GM20000 (cell line): ENCODE measurements at places on chromosomes 7 and 10.

DNA sequence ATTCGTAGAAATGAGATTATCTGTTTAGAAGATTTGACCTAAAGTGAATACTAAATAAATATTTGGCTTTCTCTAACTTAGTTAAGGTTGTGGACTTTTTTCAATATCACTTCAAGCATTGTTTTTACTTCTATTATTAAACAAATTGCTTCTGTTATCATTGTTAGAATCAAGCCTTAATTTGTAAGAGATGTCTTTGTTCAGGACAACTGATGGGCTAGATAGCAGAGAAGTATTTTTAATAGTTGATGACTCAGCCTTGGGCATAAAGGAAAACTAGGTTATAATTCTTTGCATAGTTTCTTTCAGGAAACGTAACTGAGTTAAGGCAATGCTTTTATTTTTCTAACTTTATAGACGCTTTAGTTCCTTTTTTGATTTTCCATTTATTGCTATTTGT is 128.8 kb upstream of the SMIM30 start:
- no peak for DNase-seq

DNA sequence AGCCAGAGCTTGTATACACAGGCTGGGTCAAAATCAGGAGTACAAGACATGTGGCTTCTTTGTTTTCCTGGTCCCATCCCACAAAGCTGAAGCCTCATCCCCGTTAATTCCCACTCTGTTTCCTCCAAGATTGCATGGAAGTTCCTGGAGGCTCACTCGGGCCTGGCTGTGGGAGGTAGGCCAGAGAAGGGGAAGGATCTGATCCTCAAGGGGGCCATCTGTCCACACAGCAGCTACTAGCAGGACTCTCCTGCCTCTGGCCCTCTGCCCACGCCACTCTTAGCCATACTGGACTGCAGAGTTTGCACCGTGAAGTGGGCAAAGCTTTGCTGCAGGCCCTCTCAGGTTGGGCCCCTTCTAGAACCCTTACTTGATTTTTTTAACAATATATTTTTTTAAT is 160.6 kb downstream of the FGFR2 start:
- no peak for DNase-seq

DNA sequence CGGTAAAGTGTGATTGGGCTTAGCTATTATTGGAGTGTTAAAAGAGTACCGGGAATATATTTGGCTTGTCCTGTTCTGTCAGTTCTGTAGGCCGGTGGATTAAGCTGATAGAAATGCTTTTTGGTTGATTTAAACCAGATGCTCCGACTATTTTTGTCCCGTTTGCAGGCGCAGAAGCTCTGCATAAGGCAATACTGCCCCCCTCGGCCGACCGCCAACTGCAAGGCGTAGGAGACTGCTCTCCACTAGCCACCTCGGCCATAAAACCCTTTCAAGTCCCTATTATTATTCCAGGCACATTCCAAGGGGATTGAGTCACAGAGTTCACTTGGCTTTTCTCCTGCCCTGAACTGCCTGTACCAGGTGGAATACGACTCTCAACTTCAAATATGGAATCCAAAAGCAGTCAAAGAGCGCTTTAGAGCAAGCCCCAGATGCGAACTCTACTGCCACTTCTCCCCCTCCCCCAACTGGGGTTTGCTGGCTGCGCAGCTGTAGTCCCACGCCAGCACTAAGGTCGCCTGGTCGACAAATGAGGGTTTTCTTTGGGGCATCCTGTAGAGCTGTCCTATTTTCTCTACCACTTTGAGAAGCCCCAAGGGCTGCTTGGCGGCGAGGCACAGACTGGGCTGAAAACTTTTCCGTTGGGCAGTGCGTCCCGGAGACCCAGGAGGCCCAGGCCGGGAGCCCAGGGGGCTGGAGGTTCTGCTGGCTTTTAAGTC is 108.3 kb downstream of the REEP3 start:
- DNase-seq: peak; percentile 77

GRCh38 chr10:114311496-114312209 is 72.6 kb downstream of the VWA2 start:
- DNase-seq: no peak

- no peak for DNase-seq
Observed at GRCh38 chr7:158407581-158408317, 179.9 kb downstream of the PTPRN2 start.

DNA sequence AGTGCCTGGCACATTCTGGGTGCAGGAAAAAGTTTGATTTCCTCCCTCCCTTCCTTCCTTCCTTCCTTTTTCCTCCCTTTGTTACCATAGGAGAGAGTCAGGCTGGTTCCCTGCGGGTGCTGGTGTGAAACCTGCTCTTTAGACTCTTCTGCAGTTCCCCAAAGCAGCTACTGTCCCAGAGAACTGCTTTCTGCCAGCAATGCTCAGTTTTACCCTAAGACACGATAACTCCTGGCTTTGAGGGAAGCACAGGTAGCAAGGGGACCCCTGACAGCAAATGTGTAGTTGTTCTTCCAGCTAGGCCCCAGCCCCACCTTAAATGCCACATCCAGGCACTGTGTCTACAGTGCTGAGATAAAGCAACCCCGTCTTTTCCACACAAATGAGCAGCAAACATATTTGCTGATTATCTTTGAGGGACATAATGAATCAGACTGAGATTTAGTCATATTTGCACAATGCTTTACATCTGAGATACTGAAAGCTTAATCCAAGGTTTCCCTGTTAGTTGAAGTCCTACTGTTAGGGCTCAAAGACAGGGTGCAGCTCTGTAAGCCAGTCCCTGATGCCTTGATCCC is 55.5 kb downstream of the MET start:
- DNase-seq: no peak

- no peak for DNase-seq
Observed at GRCh38 chr7:81770728-81771223, 929 bp upstream of the HGF start.

GRCh38 chr7:121023194-121023593 is 34.7 kb downstream of the CPED1 start:
- no peak for DNase-seq

GRCh38 chr7:42906181-42906580 is 5.7 kb downstream of the C7orf25 start:
- DNase-seq: no peak

DNA sequence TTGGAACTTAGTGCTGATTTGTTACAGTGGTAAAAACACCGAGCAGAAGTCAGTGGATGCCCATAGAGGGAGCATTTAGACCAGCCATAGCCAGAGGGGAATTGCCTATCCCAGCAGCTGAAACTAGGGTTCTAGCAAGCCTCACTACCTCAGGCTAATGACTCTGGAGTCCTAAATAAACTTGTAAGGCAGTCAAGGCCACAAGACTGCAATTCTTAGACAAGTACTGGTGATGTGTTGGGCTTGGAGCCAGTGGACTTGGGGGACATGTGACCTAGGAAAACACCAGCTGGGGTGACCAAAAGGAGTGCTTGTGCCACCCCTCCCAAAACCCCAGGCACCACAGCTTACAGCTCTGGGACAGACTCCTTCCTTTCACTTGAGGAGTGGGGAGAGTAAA is 209.0 kb downstream of the MAGI2 start:
- no peak for DNase-seq

DNA sequence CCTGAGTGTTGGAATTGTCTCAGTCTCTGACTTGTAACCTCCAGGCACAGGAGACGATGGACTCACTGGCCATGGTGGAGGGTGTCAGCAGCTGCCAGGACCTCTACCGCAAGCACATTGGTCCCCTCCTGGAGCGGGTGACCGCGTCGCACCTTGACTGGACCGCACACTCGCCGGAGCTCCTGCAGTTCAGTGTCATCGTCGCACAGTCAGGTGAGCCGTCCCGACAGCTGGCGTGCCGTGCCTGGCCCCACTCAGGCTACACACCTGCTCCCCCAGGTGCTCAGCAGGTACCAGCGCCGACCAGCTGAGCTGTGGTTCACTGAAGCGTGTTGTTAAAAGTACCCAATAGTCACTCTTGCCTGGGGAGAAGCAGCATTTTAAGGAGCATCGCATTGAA is 36.7 kb upstream of the PRKAR1B start:
- DNase-seq: no peak

GRCh38 chr10:101903827-101904550 is 60.4 kb upstream of the KCNIP2 start:
- peak; percentile 65 for DNase-seq

DNA sequence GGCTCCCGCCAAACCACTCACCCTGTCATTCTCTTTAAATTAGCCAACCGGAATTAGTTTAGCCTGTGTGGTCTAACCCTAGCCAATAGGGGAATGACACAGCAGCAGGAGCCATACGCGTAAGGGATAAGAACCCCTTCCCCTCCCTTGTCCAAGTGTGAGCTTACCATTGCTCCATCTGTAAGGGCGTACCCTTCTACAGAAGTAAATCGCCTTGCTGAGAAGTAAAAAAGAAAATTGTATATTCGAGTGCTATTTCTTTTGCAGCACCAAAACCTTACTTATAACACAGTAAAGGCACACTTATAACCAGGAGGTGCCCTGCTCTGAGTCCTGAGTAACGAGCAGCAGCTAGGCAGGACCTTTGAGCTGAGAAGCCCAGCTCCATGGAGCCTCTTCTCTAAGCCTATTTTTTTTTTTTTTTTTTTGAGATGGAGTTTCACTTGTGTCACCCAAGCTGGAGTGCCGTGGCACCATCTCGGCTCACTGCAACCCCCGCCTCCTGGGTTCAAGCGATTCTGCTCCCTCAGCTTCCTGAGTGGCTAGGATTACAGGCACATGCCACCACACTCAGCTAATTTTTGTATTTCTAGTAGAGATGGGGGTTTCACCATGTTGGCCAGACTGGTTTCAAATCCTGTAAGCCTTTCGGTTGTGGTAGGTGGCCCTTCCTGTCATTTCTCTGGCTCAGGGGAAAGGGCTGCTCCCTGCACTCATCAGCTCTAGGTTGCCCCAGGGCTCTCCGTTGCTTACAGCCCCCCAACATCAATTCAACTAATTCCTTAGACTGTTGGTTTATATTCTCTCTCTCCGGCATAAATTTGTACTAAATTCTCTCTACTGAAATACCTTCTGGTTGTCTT is 73.3 kb downstream of the NSUN6 start:
- no peak for DNase-seq

DNA sequence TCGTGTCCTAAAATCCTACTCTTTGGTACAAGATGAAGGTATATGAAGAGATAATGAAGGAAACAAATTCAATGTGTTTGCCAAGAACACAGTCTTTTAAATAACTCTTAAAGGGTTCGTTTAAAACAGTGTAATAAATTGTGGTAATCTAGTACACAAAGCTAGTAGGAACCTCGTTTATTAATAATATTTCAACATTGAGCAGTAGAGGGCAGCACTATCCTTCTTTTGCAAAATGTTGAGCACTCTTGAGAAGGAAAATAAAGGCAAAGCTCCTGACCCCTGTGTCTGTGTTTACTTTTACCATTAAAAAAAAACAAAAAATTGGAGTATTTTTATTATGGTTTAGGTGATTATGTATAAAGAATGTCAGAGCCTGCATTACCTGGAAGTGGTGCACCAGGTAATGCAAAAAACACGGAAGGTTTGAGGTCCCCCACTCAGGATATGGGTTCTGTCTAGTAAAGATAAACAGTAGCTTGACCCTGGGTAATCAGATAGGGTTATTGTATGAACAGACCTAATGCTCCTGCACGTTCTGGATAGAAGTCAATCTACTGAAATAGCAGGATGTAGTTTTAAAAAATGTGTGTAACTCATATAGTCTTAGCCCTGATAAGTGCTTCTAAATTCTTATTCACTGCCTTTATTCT is 5.7 kb upstream of the GOT1 start:
- DNase-seq: peak; percentile 16

- no peak for DNase-seq
Observed at GRCh38 chr10:116689744-116690143, 52.6 kb downstream of the HSPA12A start.

DNA sequence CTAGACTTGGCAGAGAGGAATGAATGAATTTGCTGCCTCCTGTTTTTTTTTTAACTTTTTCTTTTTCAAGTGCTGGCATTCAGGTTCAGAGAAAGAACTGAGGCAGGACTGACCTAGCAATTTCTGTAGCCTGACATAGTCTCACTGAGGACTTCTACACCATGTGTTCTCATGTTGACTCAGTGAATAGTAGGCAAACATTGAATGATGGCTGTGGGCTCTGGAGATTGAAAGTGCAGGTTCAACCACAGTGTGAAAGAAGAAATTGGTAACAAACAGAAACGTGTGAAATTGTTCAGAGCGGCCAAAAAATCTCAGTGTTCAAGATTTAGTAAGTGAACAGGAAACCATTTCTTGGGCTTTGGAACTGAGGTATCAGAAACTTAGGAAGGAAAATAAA is 322.4 kb upstream of the GHITM start:
- DNase-seq: no peak

DNA sequence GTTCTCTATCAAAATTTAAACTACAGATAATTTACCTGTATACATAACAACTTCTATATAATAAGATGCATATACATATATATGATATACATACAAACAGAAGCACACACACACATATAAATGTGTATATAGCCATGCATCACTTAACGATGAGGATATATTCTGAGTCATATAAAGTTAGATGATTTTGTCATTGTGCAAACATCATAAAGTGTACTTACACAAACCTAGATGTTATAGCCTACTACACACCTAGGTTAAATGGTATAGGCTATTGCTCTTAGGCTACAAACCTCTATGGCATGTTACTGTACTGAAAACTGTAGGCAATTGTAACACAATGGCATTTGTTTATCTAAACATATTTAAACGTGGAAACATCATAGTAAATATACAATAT is 937.6 kb upstream of the KCND2 start:
- DNase-seq: no peak

- no peak for DNase-seq
Observed at GRCh38 chr7:155956977-155957376, 144.7 kb upstream of the SHH start.

GRCh38 chr7:47327346-47327697 is 254.6 kb downstream of the TNS3 start:
- no peak for DNase-seq

DNA sequence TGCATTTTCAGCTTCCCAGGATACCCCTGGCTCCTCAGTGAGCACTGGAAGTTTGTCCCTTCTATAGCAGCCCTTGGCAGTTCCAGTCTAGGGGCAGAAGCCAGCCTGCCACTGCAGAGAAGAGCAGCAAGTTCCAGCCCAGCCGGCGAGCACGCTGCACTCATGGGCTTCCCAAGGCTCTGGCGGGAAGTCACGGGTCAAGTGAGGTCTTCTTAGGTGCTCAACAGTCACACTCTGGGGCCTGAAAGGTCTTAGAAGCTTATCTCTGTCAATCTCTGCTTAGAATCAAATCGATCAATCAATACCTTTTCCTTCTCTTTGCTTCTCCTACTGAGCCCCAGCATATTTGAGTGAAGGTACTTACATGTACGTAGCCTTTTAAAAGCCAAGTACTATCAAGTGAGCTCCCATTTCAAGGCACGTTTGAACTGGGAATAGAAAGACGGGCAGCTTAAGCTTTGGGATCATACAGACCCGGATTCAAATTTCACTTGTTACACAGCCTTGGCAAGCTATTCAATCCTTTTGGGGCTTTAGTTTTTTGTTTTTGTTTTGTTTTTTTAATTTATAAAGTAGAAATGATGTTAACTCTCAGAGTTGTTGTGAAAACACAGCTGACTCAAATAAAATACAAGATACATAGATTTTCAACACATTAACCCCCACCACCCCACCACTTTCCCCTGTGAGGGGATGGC is 152.6 kb upstream of the KLF14 start:
- no peak for DNase-seq

- peak; percentile 47 for DNase-seq
Observed at GRCh38 chr10:11208908-11209829, 191.5 kb downstream of the CELF2 start.

GRCh38 chr7:56097700-56098099 is 4.9 kb upstream of the PHKG1 start:
- no peak for DNase-seq
